ENCODE measurements at places on chromosomes 11 and 22. TPM values are rescaled to one million over a fixed set of nuclear protein-coding genes. Genes with fewer than 3 reads are reported as not detected.

DNA sequence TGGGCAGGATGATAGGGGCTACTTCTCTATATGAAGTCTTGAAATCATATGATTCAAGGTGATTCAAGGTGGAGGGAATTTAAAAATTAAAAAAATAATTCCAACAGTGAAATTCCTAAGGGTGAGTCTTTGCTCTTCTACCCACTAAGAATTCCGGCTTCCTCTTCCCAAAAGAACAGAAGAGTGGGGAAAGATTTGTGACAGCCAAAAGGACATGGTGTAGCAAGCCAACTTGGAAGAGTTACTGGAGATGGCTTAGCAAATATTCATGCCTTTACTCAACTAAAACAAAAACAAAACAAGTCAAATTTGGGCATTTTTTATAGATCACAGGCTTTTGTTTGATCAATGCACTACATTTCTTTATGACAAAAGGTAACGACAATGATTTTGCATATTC, 12.3 kb downstream of the ZBED5 start:
- H3K27ac ChIP-seq = no peak overlapping the region
- H3K27me3 ChIP-seq = no peaks in the 10 kb centered on the region
- peaks cover 15% of the 10 kb centered on the region for H3K4me1 ChIP-seq
- no peaks in the 10 kb centered on the region for H3K36me3 ChIP-seq

Gene PRDM10
- 4.7 TPM for total RNA-seq

DNA sequence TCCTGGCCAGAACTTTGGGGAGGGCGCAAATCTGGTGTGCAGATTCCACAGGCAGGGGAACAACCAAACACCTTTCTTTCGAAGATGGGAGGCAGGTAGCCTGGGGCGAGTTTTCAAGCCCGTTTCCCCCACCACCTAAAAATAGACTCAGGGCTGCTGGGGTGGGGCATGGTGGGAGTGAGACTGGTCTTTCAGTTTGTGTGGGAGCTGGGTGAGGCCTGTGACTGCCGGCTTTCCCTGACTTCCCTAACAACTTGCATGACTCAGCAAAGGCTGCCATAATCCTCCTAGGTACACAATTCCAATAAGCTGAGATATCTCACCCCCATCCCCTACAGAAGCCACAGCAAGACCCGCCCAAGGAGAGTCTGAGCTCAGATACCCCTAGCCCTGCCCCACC, 4.3 kb upstream of the OR5B12 start:
- no peak overlapping the region for H3K27ac ChIP-seq
- H3K36me3 ChIP-seq = no peaks in the 10 kb centered on the region
- H3K27me3 ChIP-seq = no peaks in the 10 kb centered on the region
- no peak overlapping the region for H3K4me3 ChIP-seq
- no peak for DNase-seq

DNA sequence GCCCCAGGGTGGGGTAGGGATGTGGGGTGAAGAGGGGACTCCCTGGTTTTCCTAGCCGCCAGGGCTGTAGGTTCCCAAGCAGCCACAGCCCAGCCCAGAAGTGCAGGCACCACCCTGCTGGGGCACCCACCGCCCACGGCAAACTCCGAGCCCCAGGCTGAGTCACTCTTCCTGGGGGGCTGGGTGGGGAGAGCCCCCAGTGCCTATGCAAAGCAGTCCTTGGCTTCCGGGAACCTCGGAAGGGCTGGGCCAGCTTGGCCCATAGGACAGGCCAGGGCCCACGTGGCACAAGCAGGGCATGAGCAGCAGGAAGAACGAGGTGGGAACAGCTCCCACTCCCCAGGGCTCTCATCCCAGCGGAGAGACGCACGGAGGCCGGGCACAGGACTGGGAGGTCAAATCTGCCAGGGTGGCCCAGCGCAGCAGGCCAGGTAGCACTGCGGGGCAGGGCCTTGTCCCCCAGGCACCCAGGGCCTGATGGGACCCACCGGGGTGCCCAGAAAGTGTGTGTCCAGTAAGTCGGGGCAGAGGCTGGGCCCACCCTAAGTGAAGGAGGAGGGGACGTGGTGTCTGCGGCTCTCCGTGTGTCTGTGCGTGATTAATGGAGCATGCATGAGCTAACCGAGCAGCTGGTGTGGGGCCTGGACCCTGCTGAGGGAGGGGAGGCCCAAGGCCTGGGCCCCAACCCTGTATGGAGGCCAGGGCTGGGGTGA, 4.6 kb upstream of the IL17REL start:
- H3K4me3 ChIP-seq = no peak overlapping the region
- DNase-seq = no peak
- H3K27ac ChIP-seq = no peak overlapping the region

Gene ZW10
- total RNA-seq = 10.4 TPM

GRCh38 chr11:33699515-33700062, 1.0 kb downstream of the C11orf91 start:
- no peaks in the 10 kb centered on the region for H3K27me3 ChIP-seq
- H3K4me3 ChIP-seq = no peak overlapping the region
- H3K27ac ChIP-seq = peak overlapping the region; percentile 88

- H3K4me3 ChIP-seq = no peak overlapping the region
- DNase-seq = no peak
- no peak overlapping the region for H3K27ac ChIP-seq
- no peaks in the 10 kb centered on the region for H3K27me3 ChIP-seq
- no peaks in the 10 kb centered on the region for H3K36me3 ChIP-seq
These were observed 34.2 kb upstream of the CSNK2A3 start for GRCh38 chr11:11387207-11387606.

DNA sequence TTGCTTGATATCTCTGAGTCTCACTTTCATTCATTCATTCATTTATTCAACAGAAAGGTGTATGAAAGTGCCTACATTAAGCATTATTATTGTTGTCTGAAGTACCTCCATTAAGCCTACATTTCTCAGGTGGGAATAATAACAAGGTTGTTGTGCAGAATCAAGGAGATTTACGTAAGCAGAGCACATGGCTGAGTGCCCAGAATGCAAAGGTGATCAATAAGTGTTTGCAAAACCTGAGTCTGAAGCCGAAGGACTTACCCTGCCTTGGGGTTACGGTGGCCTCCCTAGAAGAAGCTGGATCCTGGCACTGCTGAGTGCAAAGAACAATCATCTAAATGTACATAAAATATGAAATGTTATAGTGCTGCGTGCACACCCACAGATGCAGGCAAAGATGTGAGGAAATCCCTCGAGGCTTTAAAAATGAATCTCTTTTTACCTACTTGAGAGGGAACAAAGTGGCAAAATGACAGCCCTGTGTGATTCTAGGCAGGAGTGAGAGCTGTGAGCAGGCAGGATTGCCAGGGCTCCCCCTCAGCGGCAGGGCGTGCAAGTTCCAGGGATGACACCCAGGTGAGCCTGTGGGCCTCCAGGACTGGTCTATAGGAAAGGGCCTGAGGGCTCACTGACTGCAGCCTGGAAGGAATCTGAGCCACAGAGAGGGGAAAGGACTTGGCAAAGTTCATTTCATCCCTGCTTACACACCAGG, 133.1 kb upstream of the TBCEL start:
- no peak overlapping the region for H3K4me3 ChIP-seq
- no peaks in the 10 kb centered on the region for H3K36me3 ChIP-seq

DNA sequence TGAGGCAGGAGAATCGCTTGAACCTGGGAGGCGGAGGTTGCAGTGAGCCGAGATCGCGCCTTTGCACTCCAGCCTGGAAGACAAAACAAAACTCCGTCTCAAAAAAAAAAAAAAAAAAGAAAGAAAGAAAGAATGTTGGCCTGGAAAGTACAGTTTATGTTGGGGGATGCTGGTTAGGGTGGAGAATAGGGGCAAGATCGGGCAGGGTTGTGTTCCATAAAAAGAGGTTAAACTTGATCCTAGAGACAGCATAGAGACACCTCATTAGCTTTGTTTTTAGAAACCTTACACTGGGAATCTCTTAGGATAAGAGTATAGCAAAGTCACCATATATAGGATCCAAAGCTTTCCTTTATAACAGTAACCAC, 1.9 kb upstream of the FTH1 start:
- H3K27me3 ChIP-seq = no peaks in the 10 kb centered on the region
- H3K27ac ChIP-seq = peak overlapping the region; percentile 99
- H3K4me3 ChIP-seq = no peak overlapping the region
- peaks cover 6% of the 10 kb centered on the region for H3K36me3 ChIP-seq
- H3K4me1 ChIP-seq = peaks cover 75% of the 10 kb centered on the region

- DNase-seq = no peak
- H3K27me3 ChIP-seq = no peaks in the 10 kb centered on the region
- peaks cover 20% of the 10 kb centered on the region for H3K4me1 ChIP-seq
These were observed 40.1 kb downstream of the DGCR2 start for GRCh38 chr22:19082101-19082500.

Gene NXPE4
- not detected for total RNA-seq

Gene DNAJB7
- total RNA-seq = not detected

GRCh38 chr11:59102259-59102765, 4.7 kb upstream of the FAM111B start:
- H3K27ac ChIP-seq = no peak overlapping the region
- no peaks in the 10 kb centered on the region for H3K27me3 ChIP-seq
- no peak overlapping the region for H3K4me3 ChIP-seq
- DNase-seq = peak; percentile 64

- no peaks in the 10 kb centered on the region for H3K27me3 ChIP-seq
- no peak for DNase-seq
- H3K4me1 ChIP-seq = no peaks in the 10 kb centered on the region
- H3K4me3 ChIP-seq = no peak overlapping the region
- H3K27ac ChIP-seq = no peak overlapping the region
- no peaks in the 10 kb centered on the region for H3K36me3 ChIP-seq
These were observed 84.0 kb upstream of the RTL6 start for GRCh38 chr22:44582016-44582415.

DNA sequence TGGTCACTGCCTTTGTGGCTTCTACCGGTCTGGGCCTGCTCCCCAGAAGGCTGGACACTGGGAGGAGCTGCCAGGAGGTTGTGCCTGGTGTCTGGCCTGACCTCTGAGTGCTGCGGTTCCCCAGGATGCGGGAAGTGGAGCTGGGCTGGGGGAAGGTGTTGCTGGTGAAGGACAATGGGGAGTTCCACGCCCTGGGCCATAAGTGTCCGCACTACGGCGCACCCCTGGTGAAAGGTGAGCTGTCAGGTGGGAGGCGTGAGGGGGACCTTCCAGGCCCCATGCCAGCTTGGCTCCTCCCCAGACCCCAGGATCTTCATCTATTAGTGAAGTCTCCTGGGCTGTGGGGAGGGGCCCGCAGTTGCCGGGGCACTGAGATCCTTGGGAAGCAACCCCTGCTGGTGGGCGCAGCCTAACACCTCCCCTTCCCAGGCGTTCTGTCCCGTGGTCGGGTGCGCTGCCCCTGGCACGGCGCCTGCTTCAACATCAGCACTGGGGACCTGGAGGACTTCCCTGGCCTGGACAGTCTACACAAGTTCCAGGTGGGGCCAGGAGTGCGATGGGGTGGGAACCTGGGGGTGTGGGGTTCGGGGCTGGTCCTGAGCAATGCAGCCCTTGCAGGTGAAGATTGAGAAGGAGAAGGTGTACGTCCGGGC, 6.7 kb downstream of the AIFM3 start:
- no peaks in the 10 kb centered on the region for H3K4me1 ChIP-seq
- no peak for DNase-seq
- H3K36me3 ChIP-seq = no peaks in the 10 kb centered on the region
- no peaks in the 10 kb centered on the region for H3K27me3 ChIP-seq
- H3K4me3 ChIP-seq = no peak overlapping the region
- H3K27ac ChIP-seq = no peak overlapping the region

Gene SOX10
- not detected for total RNA-seq

Gene SLC15A3
- 6.2 TPM for total RNA-seq
